Activated CD8-positive, alpha-beta memory T cell treated with anti-CD3 and anti-CD28 coated beads for 1 hour (primary cell): ENCODE measurements at places on chromosomes 7 and 10.

GRCh38 chr7:29363636-29364425 is 169.3 kb downstream of the CHN2 start:
- DNase-seq, result no peak

GRCh38 chr10:80504158-80504811 is 33.4 kb upstream of the SH2D4B start:
- no peak for DNase-seq

DNA sequence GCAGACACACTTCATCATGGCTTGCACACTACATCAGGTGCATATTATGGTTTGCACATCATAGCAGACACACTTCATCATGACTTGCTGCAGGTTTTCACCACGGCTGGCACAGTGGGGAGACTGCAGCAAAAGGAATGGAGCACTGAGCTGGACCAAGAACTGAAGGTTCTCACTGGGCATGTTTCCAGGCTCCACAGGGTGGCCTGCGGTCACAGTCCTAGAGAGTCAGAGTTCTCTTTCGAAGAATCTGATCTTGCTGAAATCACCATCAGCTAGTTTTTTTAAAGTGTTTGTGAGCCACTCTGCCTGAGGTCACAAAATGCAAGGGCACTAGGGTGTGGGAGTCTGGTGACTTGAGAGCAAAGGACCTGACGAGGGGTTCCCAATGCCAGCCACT is 140.4 kb upstream of the NPY start:
- no peak for DNase-seq

- no peak for DNase-seq
Observed at GRCh38 chr7:2821842-2822507, 22.1 kb downstream of the GNA12 start.

DNA sequence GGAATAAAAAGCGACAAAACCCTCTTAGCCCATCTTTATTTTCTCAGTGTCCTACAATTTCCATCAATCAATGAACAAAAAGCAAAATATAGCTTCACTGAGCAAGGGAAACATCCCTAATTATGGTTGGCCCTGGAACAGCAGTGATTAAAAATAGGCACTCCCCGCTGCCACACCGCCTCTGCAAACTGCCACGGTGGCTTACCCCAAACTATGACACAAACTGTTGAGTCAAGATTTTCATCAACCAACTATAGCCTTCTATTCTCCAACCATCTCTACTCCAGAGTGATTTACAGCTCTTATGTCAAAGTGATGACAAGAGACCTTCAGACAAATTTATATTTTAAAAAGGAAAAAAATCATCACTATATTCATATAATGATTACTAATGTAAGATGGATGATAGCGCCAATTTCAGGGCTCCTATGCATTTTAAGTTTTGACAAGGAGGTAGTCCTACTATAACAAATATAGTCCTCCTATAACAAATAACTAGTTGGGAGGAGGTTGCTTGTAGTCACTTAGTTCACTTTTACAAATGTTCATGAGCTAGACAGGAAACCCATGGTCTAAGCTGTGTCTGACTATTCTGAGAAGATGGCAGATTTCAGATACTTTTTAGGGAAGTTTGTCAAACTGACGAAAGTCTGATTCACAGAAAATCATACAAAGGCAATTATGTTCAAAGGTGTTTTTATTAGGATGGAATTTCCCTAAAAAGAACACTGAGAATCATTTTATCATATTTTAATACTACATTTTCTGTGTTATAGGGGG is 26.3 kb downstream of the DENND11 start:
- no peak for DNase-seq

GRCh38 chr7:96090756-96091155 is 231.1 kb downstream of the SLC25A13 start:
- DNase-seq, result no peak

GRCh38 chr7:36538126-36538525 is 148.5 kb downstream of the ANLN start:
- DNase-seq, result no peak

GRCh38 chr7:44394112-44394447 is 68.7 kb upstream of the CAMK2B start:
- no peak for DNase-seq

DNA sequence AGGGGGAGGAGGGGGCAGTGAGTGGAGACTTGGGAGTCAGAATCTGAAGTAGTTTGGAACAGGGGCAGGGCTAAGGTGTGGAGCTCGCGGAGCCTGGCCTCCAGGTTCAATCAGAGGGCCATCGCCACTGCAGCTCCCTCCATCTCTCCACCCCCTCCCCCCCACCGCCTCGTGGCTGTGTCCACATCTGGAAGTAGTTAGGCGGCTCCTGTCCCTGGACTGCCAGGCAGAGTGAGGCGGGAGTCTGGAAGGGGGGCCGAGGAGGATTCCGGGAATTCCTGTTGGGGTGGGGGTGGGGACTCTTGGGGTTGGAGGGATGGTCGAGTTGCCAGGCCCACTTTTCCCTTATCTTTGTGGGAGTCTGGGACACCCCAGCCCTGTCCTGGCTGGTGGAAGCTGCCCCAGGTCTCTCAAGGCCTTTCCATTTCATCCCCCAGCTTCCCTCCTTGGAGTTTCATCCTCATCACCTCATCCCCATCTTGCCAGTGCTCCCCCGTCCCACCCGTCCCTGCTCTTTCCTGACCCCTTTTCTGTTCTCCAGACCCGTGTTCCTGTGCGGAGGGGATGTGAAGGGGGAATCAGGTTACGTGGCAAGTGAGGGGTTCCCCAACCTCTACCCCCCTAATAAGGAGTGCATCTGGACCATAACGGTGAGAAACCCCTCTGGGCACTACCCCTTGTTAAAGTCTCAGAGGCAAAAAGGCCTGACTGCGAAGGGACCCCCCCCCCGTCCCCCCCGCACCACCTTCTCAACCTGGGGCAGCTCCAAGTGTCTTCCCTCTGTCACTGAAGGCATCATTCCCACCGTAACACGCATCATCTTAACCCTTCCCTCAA is 944 bp downstream of the PCOLCE start:
- DNase-seq, result no peak

GRCh38 chr7:92827464-92828120 is 8.8 kb downstream of the CDK6 start:
- no peak for DNase-seq

GRCh38 chr7:65434307-65434706 is 60.7 kb downstream of the ZNF92 start:
- DNase-seq, result no peak

DNA sequence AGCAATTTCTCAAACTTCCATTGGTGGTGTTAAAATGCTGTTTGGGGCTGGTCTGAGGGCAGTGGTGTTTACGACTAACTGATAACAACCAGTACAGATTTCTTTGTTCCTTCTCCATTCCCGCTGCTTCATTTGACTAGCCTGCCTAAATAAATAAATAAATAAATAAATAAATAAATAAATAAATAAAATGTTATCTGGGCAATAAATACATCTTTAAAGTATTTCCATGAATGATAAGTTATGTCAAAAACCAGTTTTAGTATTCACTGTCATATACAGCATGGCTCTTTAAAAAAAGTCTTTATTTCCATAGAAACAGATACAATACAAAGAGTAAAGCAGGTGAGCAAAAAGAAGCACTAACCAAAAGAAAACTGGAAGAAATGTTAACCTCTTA is 81.3 kb downstream of the ATE1 start:
- no peak for DNase-seq

- no peak for DNase-seq
Observed at GRCh38 chr7:44962483-44963251, 16.1 kb downstream of the MYO1G start.

- DNase-seq, result no peak
Observed at GRCh38 chr10:69494626-69495558, 43.6 kb downstream of the TSPAN15 start.

DNA sequence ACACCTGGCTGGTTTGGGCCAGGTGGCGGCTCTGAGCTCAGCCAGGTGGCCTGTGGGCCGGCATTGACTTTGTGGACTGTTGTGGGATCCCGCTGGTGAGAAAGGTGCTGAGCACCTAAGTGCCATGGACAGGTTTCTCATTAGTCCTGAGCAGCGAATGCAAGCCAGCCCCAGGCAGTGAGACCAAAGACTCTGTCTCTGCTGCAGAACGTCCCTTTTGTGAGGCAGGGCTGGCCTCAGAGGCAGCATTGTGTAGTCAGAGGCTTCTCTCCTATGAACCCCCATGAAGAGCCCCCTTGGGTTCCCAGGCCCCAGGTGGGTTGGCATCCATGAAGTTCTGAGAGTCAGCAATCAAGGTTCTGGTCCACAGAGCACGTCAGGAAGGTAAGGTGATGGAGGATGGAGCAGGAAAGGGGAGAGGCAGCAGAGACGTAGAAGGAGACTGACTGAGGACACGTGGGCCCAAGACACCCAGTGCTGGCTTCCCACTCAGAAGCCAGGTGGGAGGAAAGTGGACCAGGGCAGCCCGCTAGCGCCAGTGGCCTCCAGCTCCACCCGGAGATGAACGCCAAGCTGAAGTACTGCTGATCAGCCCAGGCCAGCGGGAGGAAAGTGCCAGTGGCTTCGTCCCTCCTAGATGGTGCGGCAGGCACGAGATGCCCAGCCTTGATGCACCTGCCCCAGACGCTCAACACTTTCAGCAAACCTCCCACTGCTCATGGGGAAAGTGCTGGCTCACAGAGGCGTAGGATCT is 19.2 kb upstream of the PTPRN2 start:
- no peak for DNase-seq

GRCh38 chr7:83835424-83835823 is 186.5 kb upstream of the SEMA3E start:
- no peak for DNase-seq
